ENCODE measurements at places on chromosomes 5 and 9.

DNA sequence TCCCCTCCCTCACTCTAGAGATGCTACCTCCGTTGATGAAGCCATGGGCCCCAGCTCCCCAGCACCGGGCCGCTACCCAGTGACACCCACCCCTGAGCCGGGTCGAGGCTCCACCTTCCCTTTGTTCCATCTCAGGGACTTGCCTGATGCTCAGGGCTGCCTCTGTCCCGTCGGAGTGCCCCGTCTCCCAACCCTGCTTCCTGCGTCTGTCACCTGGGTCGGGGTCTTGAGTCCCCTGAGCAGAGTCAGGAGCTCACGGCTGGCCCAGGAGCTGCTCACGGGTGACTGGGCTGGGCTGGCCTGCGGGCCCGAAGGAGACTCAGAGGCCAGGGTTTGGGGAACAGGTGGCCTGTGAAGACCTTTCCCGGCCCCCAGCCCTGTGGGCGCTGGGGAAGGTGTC is 85.3 kb downstream of the KCNT1 start:
- no peak for DNase-seq

DNA sequence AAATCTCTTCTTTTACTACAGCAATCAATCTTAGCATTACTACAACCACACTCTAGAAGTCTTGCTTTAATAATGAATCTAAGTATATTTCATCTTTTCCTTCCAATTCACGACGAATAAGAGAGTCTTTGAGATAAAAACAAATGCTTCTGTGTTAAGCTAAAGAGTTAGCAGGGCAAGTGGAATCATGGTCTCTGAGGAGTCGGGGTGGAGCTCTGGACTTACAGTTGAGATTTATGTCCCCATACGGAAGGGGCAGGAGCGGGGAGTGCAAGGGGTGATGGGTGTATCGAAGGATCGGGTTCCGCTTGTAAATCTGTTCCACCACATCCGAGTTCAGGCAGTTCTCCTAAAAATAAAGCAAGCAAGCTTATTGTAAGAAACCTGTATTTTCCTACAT is 59.0 kb upstream of the RETREG1 start:
- no peak for DNase-seq

GRCh38 chr5:173815571-173815970 is 72.6 kb upstream of the CPEB4 start:
- DNase-seq = no peak

- no peak for DNase-seq
Measured at GRCh38 chr5:68189171-68189570, 26.4 kb upstream of the PIK3R1 start.

DNA sequence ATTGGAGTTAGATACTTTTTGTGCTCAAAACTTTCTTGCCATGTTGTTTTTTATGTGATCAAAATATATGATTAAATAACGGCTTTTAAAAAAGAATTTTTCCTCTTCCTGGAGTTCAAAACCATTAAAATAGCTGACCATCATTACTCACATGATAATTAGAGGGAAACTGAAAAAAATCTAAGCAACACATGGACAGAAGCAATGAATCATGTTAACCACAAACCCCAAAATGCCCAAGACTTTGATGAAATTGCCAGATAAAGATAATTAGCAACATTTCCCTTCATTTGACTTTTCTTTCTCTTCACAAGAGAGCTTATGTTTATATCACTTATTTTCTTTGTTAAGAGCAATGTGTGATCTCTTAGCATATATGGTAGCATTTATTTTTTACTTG is 1294.2 kb downstream of the EFNA5 start:
- no peak for DNase-seq

DNA sequence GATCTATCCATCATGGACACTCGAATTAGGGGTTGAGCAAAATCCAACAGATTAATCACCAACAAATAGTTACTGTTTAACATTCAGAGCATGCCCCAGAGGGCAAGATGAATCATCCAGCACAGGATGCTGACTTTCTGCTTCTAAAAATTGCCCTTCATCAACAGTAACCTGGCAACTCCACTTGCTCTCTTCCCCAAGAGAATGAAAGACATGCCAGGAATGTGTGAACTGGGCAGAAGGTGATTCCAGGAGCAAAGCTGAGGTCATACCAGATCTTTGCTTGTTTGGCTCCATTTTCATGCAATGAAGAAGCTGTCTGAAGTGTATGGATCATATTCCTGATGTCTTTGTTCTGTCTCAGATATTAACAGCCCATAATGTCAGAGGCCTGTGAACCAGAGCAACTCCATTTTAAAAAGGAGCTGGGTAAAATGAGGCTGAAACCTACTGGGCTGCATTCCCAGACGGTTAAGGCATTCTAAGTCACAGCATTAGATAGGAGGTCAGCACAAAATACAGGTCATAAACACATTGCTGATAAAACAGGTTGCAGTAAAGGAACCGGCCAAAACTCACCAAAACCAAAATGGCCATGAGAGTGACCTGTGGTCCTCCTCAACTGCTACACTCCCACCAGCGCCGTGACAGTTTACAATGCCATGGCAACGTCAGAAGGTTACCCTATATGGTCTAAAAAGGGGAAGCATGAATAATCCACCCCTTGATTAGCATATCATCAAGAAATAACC is 2.5 kb upstream of the ZNF367 start:
- no peak for DNase-seq

- DNase-seq = peak; percentile 58
Measured at GRCh38 chr9:136327304-136327974, at the start of gene GPSM1. Gene GPSM1, plus strand, starts transcription at chr9:136327539. Its CDS starts 157 bp downstream, at chr9:136327696.

DNA sequence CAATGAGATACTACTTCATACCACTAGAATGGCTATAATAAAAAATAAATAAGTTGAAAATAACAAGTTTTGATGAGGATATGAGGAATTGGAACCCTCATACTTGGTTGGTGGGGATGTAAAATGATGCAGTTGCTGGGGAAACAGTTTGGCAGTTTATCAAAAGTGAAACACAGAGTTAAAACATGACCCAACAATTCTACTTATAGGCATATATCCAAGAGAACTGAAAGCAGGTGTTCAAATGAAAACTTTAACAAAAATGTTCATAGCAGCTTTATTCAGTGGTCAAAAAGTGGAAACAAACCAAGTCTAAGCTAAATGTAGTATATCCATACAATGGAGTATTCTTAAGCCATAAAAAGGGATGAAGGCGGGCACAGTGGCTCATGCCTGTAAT is 13.1 kb upstream of the LHFPL2 start:
- no peak for DNase-seq

GRCh38 chr9:130508218-130508617 is 63.5 kb downstream of the ASS1 start:
- DNase-seq = no peak

DNA sequence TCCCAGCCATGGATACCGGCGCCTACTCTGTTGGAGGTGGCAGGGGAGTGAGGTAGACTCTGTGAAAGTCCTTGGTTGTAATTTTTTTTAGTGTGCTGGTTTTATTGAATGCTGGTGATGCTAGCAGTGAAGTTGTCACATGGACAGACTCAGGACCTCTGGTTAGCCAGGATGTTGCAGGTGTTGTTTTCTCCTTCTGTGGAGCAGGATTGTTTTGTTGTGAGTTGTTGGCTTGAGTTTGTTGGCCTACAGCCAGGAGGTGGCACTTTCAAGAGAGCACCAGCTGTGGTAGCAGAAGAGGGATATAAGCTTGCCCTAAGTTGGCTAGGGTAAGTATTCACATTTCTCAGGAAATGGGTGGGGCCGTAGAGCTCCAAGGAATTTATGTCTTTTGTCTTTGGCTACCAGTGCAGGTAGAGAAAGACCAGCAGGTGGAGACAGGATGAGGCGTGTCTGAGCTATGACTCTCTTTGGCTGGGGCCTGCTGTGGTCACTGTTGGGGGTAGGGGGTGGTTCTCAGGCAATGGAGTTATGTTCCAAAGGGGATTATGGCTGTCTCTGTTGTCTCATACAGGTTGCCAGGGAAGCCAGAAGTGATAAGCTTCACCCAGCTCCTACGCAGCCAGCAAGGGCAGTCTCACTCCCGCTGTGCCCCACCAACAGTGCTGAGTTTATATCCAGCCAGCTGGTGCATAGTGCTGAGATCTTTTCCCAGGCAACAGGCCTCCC is 248.7 kb downstream of the TAF11L14 start:
- no peak for DNase-seq

GRCh38 chr5:72141440-72142355 is 34.4 kb downstream of the MAP1B start:
- DNase-seq = no peak

GRCh38 chr9:17528859-17529258 is 50.0 kb upstream of the SH3GL2 start:
- DNase-seq = no peak
